Activated CD8-positive, alpha-beta T cell treated with anti-CD3 and anti-CD28 coated beads for 36 hours (primary cell): ENCODE measurements at places on chromosomes 11 and 22. TPM values are rescaled to one million over a fixed set of nuclear protein-coding genes. Genes with fewer than 3 reads are reported as not detected.
A peak's percentile ranks its signal among the peaks of the same experiment; 100 is the strongest.

The MSANTD4 gene
- 11.3 TPM for total RNA-seq

The OR52H1 gene
- not detected for total RNA-seq

The IFTAP gene
- total RNA-seq = 2.3 TPM

The OR10V1 gene
- total RNA-seq = not detected

The MIAT gene
- total RNA-seq = 11.6 TPM

The VSIG2 gene
- 0.32 TPM for total RNA-seq

The PRRG4 gene
- total RNA-seq = 0.34 TPM

The SLN gene
- total RNA-seq = not detected

The RAB38 gene
- total RNA-seq = 3.4 TPM

The PGA5 gene
- total RNA-seq = not detected

DNA sequence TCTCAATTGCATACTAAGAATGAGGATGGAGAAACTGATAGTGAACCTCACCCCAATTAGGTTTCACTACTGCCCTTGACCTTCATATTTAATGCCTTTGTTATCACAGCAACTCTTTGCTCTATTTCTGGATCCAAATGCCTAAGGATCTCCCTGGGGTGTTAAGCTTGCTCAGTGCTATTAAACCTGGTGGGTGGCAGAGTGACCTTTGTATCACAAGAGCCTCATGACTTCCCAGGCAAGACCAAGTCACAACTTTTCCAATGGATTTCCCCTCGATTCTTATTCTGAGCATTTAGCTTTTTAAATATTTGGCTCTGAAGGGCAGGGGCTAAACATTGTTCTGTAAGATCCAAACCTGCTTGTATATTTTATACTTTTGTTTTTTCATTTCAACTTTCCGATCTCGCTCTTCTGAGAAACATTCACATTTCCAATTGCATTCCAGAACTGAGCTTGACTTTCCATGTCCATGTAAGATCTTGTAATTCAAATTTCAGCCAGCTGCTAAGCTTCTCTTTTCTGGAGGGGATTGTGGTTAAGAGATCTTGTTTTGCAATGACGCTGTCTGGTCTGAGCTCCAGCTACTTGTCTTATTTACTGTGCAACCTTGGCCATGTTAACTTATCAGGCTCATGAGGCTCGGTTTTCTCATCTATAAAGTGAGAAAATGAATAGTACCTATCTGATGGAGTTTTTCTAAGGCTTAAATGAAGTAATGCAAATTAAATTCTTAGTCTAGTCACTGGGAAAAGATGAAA lies 6.4 kb upstream of the EHF start:
- no peak for DNase-seq

DNA sequence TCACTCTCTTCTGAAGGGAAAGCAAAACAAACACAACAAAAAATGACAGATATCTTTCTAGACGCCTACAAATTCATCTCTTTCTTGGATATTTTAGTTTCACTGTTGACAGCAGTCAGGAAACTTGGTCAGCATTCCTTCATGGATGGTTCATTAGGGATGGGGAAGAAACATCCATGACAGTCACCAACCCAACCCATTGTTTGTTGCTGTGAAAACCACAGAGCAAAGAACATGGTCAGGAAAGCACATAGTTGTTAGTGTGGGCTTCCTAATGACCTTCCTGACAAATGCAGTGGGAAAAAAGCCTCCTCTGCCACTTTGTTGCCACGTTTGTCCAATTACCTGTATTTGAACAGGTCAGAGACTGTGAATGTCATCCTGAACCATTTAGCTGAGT lies 139.8 kb upstream of the SNX19 start:
- DNase-seq = no peak

- DNase-seq = no peak
Observed at GRCh38 chr11:46618837-46619236, 1.5 kb downstream of the ATG13 start.

DNA sequence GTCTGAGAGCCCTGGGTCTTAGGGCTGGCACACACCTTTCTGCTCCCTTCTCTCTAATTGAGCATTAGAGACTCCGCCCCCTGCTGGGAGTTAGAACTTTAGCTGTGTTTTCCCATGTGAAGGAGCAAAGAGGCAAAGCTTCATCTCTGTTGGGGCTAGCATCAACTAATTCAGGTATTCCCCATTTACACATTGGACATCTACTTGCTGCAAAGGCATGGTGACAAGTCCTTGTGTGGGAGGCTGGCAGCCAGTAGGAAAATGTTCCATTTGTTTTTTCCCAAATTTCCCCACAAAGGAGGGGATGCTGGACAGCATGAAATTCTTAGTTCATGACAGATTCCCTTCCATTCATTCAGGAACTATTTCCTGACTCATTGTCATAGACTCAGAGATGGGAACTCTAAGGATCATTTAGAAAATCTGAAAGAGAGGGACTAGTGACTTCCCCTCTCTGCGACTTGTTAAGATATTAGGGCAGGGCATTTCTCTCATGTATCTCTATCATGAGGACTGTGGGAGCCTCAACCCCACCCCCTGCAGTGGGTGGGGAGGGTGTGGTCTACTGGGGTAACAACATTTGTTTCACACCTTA lies 3.6 kb downstream of the CD44 start:
- DNase-seq = peak; percentile 81

DNA sequence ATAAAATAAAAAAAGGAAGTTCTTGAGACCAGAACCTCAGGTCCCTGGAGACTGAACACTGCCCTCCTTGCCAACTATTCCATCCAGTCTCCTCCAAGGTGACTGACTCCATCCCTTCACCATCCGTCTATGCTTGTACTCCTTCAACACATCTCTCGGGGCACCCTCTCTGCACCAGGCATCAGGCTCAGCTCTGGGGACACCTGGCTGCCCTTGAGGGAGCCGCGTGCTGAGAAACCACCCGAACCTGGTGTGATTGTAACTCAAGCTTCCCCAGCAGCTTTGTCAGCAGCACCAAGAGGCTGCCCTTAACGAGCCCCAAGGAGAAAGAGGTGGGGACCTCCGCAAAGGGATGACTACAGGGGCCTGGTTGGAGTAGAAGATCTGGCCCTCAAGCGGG lies 1.7 kb downstream of the PTPN5 start:
- no peak for DNase-seq

DNA sequence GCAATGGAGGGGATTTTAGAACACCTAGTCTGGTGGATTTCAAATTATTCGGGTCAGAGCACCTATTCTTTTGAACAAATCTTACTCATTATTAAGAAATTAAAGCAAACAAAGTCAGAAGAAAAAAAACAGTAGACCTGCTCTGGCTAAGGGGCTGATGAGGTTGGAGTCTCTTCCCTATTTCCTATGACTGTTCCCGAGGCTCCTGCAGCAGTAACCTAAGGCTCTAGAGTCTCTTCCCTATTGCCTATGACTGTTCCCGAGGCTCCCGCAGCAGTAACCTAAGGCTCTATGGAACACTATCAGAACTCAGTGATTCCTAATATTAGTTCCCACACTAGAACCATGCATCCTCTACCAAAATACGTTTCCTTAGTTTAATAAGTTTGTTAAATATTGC lies 607.9 kb downstream of the NTM start:
- DNase-seq = no peak

DNA sequence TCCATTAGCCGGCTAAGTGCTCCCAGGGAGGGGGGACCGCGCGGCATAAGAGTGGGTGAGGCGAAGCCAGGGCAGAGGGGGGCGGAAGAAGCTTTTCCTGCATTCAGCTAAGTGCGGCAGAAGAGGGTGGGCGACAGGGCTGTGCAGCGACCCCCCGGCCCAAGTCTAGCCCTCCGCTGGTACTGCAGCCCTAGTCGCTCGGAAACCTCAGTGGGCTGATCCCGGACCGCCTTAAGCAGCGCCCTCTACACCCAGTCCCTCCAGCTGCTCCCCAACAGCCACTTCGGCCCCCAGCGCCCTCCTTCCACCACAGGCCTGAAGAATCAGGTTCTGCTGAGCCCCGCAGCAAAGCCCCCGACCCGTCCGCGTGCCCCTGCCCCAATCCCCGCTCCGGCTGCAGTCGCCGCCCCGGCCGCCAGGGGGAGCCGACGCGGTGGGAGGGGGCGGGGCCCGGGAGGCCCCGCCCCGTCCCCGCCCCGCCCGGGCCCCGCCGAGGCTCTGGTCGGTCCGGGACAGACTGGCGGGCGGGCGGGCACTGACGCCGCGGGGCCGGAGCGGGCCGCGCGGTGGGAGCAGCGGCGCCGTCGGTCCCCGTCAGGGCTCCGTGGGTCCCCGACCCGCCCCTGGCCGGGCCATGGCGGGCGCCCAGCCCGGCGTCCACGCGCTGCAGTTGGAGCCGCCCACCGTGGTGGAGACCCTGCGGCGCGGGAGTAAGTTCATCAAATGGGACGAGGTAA lies at the start of gene PLCB3:
Gene PLCB3 (plus strand): TSS at position 515 of the 737 bp plus-strand sequence. CDS start 120 bp downstream, at position 635.
- DNase-seq = peak; percentile 53

DNA sequence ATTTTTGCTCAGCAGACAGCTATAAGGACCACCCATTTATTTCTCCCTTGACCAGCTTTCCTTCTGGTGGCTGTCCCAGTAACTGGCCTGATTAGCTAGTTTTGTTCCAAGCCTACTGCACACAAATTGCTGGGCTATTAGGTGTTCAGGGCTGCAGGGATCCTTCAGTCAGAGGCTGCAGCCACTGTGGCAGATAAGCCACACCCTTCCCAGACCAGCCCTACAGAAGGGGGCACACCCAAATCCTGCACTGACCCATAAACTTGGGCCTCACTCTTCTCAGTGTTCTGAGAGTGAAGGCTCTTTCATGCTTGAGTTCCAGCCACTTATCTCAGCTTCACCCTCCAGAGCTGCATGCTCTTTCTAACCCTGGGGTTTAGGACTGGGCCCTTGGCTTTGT lies 200.0 kb downstream of the AASDHPPT start:
- DNase-seq = no peak

DNA sequence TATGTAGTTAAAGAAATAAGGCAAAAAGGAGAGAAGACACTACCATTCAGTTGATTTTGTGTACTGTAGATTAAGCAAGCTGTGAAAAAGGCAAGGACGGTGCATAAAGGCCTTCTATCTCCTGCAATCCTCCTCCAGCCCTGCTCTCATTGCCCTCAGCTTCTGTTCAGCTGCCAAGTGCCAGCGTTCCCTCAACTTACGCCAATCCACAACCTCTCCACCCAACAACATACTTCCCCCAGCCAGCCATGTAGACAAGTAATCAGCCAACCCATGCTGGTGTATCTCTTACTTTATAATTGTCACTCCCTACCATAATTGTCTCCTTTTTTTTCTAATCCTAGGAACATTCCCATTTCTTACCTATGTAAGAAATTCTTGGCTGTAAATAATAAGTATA lies 30.1 kb upstream of the ANO5 start:
- no peak for DNase-seq

- peak; percentile 91 for DNase-seq
Observed at GRCh38 chr11:45354976-45355705, 69.0 kb upstream of the SYT13 start.

DNA sequence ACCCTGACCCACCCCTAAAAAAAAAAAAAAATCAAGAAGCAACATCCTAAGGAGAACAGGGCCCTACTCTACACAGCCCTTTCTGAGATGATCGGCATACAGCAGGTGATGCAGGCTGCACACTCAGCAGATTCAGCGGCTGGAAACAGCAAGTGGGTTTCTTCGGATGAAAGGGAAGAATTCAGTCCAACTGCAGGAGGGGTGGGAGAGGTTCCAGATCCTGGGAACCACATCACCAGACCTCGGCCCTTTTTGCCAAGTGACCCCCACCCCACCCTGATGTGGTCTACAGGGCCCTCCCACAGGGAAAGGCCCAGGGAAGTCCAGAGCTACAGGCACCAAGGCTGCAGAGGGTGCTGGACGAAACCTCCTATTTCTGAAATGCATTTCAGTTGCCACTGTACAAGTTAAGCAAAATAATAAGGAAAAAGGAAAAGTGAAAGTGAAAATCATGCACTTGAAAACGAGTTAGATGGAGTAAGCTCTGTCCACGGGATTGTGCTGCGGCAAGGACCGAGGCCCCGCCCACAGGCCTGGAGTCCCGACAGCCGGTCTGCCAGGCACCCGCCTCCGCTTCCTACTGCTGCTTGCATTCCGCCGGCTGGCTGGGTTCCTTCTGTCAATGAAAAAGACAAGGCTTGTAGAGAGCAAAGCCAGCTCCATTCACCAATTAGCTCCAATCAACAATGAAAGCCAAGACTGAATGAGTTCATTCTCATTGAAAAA lies 16.0 kb upstream of the PHLDA2 start:
- peak; percentile 73 for DNase-seq

GRCh38 chr22:47154621-47155081 lies 392.2 kb downstream of the TBC1D22A start:
- no peak for DNase-seq

DNA sequence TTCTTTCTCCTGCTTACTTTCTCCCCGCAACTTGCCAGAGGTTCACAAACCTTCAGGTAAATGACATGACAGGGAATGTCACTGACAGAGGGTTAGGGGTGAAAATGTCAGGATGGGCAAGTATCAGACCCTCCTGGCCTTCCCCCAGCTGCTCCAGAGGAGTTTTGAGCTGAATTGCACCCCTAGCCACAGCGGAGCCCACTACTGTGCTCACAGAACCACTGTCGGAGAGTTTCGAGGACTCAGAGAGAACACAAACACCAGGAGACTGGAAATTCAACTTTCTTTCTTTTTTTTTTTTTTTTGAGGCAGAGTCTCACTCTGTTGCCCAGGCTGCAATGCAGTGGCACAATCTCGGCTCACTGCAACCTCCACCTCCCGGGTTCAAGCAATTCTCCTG lies 21.5 kb upstream of the P2RY2 start:
- DNase-seq = no peak
